Astrocyte of the spinal cord (primary cell): ENCODE measurements at places on chromosomes 3 and 15.

GRCh38 chr3:195207731-195208130 is 63.2 kb downstream of the XXYLT1 start:
- no peak for DNase-seq

DNA sequence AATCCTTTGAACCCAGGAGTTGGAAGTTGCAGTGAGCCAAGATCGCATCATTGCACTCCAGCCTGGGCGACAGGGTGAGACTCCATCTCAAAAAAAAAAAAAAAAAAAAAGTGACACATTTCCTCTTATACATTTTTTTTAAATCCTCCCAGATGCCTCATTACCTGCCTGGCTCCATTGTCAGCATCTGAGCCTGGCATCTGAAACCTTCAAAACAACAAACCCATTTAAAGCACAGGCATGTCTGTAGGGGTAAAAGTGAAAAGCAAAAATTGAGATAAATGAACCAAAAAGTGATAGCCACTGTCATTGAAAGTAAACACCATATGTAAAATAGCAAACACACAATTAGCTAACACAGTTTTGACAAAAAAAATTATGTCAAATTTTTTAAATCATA is 38.6 kb downstream of the OSBPL10 start:
- DNase-seq = no peak

DNA sequence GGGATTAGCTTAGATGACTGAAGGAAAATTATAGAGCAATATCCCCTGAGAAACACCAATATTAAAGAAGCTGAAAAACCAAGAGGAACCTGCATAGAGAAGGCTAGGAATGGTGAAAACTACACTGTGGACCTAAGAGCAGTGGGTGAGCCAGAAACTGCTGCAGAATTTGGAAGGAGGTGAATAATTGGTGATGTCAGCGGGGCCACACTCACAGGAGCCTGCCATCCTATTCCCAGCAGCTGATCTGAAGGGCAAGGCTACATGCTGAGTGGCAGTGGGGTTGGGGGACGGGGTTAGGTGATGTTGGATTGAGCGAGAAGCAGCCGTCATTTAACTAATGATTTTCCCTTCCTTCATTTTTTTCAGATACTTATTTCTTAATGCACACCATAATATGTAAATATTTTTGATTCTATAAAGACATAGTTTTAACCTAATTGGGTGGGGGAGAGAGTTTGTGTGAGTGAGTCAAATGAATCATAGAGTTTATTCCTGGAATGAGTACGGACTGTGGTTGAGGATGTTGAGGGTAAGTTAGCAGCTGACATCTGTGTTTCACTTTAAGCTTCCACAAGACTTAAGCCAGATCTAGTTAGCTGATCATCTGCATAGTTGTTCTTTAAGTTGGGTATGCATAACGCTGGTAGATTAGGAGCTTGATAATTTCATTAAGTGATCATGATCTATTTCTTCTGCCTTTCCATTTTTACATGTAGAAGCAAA is 222.8 kb downstream of the PTPRG start:
- peak; percentile 78 for DNase-seq

GRCh38 chr3:101170062-101170771 is 150.2 kb downstream of the IMPG2 start:
- no peak for DNase-seq

- no peak for DNase-seq
Observed at GRCh38 chr3:27723815-27724458, 1.8 kb upstream of the EOMES start.
